ENCODE measurements at places on chromosomes 4 and X.

DNA sequence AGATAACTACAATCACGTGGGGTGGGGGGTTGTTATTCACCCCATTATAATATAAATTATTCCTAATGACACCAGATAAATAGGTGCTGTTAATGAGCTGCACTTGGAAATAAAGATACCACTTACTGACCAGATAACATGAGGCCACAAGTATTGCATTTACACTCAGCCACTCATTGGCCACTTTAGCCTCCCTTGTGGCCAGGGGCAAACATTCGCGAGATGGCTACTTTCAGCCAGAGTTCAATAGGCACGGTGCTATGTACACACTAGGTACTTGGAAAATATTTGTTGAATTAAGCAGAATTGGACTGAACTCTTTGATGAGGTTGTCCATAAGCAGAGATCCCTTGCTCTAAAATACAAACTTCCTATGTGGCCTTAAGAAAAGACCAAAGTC, 713.7 kb upstream of the TENM3 start:
- no peak for DNase-seq

GRCh38 chr4:37821953-37822605, 4.4 kb upstream of the PGM2 start:
- no peak for DNase-seq

DNA sequence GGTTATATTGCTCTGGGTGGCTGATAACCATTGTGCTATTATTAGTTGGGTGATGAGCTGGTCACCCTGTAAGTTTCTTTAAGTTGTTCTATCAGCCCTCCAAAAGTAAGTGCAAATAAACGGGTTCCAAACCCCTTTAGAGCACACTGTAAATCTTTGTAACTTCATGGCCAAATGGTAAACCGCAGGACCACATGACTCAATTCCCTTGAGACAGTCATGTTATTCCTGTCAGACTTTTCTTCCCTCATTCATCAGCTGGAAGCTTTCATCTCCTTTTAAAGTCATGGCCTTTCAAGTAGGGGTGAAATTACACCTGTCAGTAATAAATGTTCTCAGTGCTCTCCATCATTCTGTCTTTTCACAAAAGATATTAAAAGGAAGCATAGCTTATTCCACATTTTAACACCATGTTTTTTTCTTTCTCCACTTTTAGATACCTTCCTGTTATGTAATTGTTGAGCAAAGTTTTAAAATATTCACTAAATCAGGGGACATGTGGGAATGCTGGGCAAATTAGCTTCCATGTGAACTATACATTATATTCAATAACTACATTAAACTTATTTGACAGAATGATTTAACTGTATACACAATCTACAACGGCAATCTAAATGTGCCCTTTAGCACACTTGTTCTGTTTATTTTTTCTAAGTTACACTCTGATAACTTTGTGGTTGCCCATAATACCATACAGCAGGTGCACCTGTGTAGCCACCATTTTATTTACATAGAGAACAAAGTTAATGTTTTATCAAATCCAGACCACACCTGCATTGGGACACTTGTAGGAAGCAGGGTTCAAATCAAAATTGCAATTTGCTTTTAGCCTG, 275.5 kb downstream of the CFAP299 start:
- DNase-seq, result peak; percentile 79

- no peak for DNase-seq
Observed at GRCh38 chrX:2176733-2177132, 324.0 kb downstream of the DHRSX start.

- DNase-seq, result no peak
Observed at GRCh38 chrX:85836868-85837267, 210.5 kb downstream of the CHM start.

- no peak for DNase-seq
Observed at GRCh38 chr4:169846396-169846795, 88.7 kb upstream of the HPF1 start.

GRCh38 chr4:103099691-103100392, at the start of gene BDH2:
BDH2 (minus strand) TSS chr4:103099834; CDS start chr4:103096254, 3,580 bp downstream.
- DNase-seq, result peak; percentile 94

GRCh38 chr4:81218206-81218605, 3.2 kb upstream of the PRKG2 start:
- DNase-seq, result no peak

DNA sequence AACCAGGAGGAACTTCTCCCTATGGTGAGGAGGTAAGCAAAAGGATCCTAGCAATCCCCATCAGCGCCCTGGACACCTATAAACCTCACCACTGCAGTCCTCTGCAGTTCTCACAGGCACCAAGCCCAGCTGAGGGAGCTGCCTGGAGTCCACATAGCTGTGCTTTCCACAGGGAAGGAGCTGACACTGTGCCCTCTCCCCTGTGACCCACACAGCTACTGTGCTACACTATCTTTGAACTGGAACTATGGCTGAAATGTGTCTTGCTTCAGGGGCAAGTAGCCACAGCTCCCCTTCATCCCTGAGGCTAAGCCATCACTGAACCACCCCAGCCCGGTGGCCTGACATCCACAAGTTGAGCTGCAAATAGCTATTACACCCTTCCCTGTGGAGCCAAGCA, 208.5 kb upstream of the RPL34 start:
- DNase-seq, result no peak

DNA sequence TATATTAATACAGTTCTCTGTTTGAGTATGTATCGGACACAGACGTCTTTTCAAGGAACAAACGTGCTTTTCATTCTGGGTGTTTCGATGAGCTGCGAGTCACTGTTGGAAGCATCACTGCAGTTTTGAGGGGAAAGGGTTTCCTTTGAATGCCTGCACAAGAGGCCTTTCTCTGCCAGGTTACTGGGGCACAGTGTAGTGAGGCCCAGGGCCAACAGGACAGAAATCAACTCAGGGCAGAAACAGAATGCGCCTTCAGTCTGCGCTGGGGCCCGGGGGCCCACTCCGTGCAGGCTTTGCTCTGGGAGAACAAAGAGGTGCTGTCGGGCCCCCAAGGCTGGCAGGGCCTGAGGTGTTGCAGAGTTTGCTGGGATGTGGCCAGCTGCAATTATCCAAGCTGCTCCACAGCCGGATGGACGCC, 2.3 kb upstream of the PPP2R3B start:
- DNase-seq, result no peak

GRCh38 chrX:11886745-11887144, 128.7 kb downstream of the MSL3 start:
- peak; percentile 60 for DNase-seq

DNA sequence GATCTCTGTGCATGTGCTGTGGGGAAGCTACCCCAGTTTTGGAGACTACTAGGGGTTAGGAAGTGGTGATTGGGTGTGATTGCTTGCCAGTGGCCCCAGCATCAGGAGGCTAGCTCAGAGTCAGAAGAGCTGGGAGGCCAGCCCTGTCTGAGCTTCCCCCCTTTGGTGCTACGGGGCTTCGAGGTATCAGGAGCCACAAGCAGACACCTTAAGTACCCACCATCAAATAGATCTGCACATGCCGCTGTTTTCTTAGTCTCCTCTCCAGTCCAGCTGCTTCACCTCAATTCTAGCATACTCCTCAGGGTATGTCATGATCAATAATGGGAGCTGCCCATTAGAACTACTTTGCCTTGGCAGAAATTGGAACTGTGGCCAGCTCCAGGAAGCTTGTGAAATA, 10.8 kb upstream of the PPEF1 start:
- DNase-seq, result no peak

GRCh38 chrX:73214426-73215094, at the start of gene NAP1L2:
NAP1L2 (minus strand) TSS chrX:73214851; CDS start chrX:73214492, 359 bp downstream.
- DNase-seq, result peak; percentile 1

- DNase-seq, result peak; percentile 40
Observed at GRCh38 chr4:87975466-87975865, at the start of gene SPP1. SPP1 (plus strand) TSS chr4:87975714; CDS start chr4:87976896, 1,182 bp downstream.

DNA sequence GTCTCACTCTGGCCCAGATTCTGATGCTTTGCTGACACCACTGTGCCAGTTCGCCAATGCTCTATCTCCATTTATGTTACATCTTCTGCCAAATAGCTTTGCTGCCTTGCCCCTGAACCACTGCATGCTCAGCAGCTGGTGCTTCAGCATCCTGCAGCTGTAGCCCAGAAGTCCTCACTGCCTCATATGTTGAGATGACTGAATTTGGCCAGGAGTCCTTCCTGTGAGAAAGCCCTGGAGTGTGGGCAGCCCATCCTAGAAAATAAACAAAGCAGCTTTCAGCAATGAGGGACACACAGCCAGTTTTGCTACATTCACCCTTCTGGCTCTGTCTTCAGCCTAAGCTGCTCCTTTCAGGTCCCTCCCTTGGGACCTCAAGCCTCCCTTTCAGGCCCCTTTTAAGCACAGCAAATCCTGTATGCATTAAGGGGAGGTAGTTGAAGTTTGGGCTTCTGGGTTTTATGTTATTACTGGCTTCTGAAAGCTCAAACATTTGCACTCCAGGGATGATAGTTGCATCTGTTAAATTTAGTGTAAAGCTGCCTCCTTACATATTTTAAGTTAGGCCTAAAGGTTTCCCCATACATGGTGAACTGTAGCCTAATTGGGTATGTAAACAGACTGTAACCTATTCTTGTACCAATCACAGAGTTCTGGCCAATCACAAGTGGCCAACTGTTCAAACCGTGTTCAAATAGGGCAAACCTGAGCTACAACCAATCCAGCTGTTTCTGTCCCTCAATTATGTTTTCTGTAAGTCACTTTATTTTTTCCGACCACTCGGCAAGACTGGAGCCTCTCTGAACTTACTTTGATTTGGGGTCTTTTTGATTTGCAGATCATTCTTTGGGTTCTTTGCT, 2.1 kb upstream of the TMEM165 start:
- no peak for DNase-seq

- no peak for DNase-seq
Observed at GRCh38 chr4:41475402-41475801, 62.6 kb upstream of the LIMCH1 start.

- no peak for DNase-seq
Observed at GRCh38 chr4:142566243-142566642, 279.9 kb downstream of the INPP4B start.

- DNase-seq, result peak; percentile 52
Observed at GRCh38 chrX:20224814-20225487, 41.8 kb downstream of the RPS6KA3 start.

All from fibroblast of skin of abdomen (primary cell).